ENCODE measurements at places on chromosomes 13 and 19.
A peak's percentile ranks its signal among the peaks of the same experiment; 100 is the strongest.

DNA sequence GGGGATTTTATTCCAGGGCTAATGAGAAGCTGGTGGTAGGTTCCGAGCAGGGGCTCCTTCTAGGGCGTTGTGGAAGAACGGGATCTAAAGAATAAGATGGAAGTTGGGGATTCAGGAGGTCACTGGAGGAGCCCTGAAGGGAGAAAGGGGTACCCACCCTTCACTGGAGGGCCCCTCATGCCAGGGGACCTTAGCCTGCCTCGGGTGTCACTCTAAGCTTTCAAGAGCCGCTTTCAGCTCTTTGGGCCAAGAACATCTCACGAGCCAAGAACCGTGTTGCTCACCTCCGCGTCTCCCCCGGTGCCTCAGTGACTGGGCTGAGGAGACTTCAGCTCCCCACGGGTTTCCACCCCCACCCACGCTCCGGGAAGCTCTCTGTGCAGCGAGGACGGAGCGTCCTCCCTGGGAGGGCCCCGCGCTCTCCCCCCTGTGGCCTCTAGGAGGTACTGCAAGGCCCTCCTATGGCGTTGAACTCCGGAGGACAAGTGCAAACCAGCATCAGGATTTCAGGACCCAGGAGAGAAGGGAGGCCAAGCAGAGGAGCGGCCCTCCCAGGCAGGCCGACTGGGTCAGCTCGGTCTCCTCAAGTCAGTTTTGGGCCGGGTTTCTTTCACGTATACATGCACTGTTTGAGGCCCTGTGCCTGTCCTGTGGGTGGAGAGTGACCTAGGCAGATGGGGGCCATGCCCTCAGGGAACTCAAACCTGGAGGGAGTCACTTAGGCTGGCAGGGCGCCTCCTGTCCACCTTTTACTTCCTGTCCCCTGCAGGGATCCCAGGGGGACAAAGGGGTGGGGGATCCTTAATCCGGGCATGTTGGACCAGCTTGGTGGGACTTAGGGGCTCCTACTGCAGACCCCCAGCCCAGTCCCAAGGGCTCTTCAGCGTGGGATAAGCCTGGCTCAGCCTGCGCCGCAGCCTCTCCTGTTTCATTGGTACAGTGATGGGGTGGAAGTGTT lies 5.1 kb upstream of the KRTDAP start:
- peak; percentile 47 for DNase-seq

DNA sequence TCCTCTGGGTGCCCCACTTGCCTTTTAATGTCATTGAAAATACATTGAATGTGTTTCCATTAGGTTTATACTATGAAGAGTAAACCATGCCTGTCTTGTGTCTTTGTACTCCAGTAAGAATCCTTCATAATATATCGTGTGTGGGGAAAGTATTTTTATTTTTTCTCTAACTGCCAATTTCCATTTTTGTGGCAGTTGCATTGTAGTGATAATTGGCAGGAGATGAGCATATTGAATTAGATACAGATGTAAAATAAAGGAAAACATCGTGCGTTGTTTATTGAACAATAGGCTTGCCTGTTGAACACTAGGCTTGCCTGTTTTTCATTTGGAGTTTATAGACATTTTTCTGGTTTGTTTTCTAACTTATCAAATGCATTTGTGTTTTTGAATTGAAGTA lies 218.8 kb downstream of the NBEA start:
- no peak for DNase-seq

- DNase-seq, result no peak
Observed at GRCh38 chr19:20471431-20471830, 94.2 kb downstream of the ZNF737 start.

DNA sequence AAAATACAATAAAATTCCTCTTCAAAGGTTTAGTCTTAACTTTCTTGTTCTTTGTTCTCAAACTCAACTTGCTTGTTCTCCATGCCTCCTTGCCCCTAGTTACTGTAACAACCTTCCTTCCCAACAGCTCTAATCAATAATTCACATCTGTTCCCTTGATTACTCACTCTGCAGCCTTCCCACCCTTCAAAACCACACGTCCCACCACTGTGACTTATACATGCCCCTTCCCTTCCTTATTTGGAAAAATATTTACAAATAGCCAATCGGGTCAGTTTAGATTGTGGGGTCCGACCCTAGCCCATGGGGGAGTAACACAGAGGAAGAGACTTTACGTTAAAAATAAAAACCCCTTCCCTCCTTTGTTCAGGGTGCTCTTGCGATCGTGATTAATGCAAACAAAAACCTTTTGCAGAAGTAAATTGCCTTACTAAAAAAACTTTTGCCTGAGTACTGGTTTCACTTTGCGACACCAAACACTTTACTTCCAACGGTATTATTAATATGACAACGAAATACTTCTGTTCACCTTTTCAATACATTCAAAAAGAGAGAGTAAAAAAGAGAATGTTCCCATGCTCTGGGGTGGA lies 512 bp upstream of the ZNF93 start:
- DNase-seq, result peak; percentile 13

- no peak for DNase-seq
Observed at GRCh38 chr19:49403404-49404187, 15.5 kb downstream of the KASH5 start.

DNA sequence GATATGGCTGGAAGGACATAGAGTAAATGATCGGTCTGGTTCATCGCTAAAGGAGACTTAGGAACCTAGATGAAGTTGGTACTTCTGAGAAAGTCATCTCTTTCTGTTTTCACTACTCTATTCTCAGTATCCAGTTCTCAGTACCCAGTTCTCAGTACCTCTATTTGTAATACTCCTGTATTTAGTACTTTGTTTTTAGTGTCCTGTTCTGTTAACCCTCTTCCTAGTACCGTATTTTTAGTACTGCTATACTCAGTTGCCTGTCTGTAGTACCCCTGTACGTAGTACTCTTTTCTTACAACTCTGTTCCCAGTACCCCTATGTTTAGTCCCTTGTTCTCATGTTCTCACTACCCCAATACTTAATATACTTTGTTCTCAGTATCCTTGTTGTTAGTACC lies 1.2 kb downstream of the RFXAP start:
- no peak for DNase-seq

GRCh38 chr19:53161123-53161522 lies 2.3 kb upstream of the ZNF347 start:
- no peak for DNase-seq

- DNase-seq, result peak; percentile 80
Observed at GRCh38 chr19:43780706-43781525, at the start of gene KCNN4. Gene KCNN4 (minus strand): TSS chr19:43780973. CDS start chr19:43780861, 112 bp downstream.

GRCh38 chr19:30062907-30063649 lies 121.0 kb downstream of the URI1 start:
- DNase-seq, result no peak

GRCh38 chr13:59250336-59251189 lies 913.2 kb downstream of the DIAPH3 start:
- DNase-seq, result no peak

DNA sequence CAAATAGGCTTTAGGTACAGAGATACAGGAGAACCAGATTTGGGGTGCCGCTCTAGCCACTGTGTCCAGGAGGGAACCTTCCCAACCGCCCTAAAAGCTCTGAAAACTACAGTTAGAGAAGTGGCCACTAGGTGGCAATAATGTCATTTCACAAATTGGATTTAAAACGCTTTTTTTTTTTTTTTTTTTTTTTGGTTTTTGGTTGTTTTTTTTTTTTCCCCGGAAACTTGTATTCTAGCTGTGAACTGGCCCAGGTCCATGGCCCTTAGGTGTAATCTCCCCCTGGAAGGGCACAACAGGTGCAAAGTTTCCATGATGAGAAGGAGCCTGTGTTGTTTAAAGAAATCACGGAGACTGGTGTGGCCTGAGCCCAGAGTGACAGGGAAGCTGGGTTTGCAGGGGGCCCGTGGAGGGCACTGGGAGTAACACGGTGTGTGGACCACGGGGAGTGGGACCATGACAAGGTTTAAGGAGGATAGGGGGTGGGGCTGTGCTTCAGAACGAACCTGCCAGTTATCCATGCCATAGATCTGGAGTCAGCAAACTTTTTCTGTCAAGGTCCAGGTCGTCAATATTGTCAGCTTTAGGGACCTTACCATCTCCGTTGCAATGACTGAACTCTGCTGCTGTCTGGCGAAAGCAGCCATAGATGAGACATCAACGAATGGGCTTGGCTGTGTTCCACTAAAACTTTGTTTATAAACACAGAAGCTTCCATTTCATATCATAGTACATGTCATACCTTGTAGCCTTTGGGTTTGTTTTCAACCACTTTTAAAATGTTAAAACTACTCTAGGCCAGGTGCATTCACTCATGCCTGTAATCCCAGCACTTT lies 10.1 kb downstream of the OR1I1 start:
- DNase-seq, result peak; percentile 86

DNA sequence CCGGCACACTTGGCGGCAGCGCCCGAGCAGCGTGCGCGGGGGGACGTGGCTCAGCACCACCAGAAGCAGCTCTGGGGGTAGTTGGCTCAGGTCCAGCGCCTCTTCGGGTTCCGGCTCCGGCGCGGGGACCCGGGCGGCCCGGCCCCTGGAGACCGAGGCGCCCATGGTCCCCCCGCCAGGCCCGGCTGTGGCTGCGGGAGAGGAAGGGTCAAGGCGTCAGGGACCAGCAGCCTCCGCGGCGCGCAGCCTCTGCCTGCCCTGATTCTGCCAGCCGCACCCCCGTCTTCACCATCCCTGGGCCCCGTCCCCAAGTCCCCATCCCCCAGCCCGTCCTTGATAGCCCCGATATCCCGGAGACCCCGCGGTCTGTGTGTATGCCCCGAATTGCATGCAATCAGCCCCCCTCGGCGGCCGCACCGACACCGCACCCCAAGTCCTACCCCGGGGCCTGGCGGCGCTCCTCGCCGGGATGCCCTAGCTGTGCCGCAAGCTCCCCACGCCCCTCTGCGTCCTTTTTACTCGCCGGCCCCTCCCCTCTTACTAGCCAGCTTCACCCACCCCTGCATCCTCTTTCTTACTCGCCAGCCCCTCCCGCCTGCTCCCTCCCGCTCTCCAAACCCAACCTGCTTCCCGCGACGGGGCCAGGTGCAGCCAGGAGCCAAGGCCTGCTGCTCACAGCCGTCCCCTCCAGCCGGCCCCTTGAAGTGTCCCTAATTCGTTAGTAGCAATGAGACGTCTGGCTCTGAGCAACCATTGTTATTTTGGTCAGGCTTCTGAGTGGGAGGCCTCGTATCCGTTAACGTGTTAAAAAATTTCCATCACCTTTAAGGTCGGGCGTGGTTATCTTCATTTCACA lies at the start of gene FBXO27:
FBXO27 (minus strand) TSS at position 487 of the 856 bp plus-strand sequence; CDS start at position 165, 322 bp downstream.
- DNase-seq, result peak; percentile 17

- no peak for DNase-seq
Observed at GRCh38 chr19:49348305-49349189, 13.3 kb downstream of the CD37 start.

GRCh38 chr13:93292366-93292765 lies 65.8 kb downstream of the GPC6 start:
- no peak for DNase-seq

- no peak for DNase-seq
Observed at GRCh38 chr13:81487151-81487550, 1146.2 kb upstream of the SPRY2 start.

- DNase-seq, result peak; percentile 79
Observed at GRCh38 chr19:38949580-38950367, 19.0 kb downstream of the MRPS12 start.

GRCh38 chr19:5456841-5457200 lies 1.6 kb downstream of the ZNRF4 start:
- DNase-seq, result no peak

Data from CD4-positive, alpha-beta T cell (primary cell).